Bronchus fibroblast of lung (primary cell): ENCODE measurements at places on chromosomes 2 and 18. TPM values are rescaled to one million over a fixed set of nuclear protein-coding genes. Genes with fewer than 3 reads are reported as not detected.

SOCS6 gene
- 10.4 and 14.1 TPM in 2 replicates for total RNA-seq

GNAL gene
- total RNA-seq: 0.30 and 0.34 TPM in 2 replicates

DPP4 gene
- 5.9 and 7.4 TPM in 2 replicates for total RNA-seq

LRP2 gene
- total RNA-seq: not detected in 2 replicates

SPP2 gene
- total RNA-seq: not detected in 2 replicates

GCG gene
- not detected in 2 replicates for total RNA-seq

SLC4A3 gene
- total RNA-seq: 1.3 and 1.8 TPM in 2 replicates

MDH1B gene
- 0.34 and 0.45 TPM in 2 replicates for total RNA-seq

GPC1 gene
- 125 and 135 TPM in 2 replicates for total RNA-seq

CHST9 gene
- total RNA-seq: not detected in 2 replicates

ANKRD53 gene
- total RNA-seq: 2.0 and 2.2 TPM in 2 replicates

SAG gene
- total RNA-seq: not detected in 2 replicates

STAT4 gene
- total RNA-seq: under 0.01 and 0.15 TPM in 2 replicates

ZDBF2 gene
- total RNA-seq: 2.7 and 3.5 TPM in 2 replicates

CNRIP1 gene
- 61.2 and 62.9 TPM in 2 replicates for total RNA-seq

ACP1 gene
- 64.4 and 88.4 TPM in 2 replicates for total RNA-seq

GULP1 gene
- total RNA-seq: 21.4 and 27.9 TPM in 2 replicates

GTF3C2 gene
- total RNA-seq: 36.0 and 37.2 TPM in 2 replicates

UNC80 gene
- not detected in 2 replicates for total RNA-seq

IL1B gene
- 0.17 and 0.45 TPM in 2 replicates for total RNA-seq

ALPG gene
- not detected in 2 replicates for total RNA-seq

C2orf92 gene
- total RNA-seq: 0.15 and 0.67 TPM in 2 replicates

ASPRV1 gene
- total RNA-seq: 0.34 TPM in 1 of 2 replicates, not detected in the other

MOCOS gene
- total RNA-seq: 6.1 and 6.4 TPM in 2 replicates

TMEM37 gene
- total RNA-seq: 0.45 and 0.84 TPM in 2 replicates

ALK gene
- total RNA-seq: not detected in 2 replicates

GAREM1 gene
- total RNA-seq: 2.2 and 3.0 TPM in 2 replicates

EPB41L3 gene
- 34.5 and 36.8 TPM in 2 replicates for total RNA-seq

DRC1 gene
- not detected in 2 replicates for total RNA-seq

CROCC2 gene
- total RNA-seq: not detected in 2 replicates

LINC00305 gene
- not detected in 2 replicates for total RNA-seq

EHD3 gene
- 22.7 and 22.9 TPM in 2 replicates for total RNA-seq

INHA gene
- total RNA-seq: not detected in 2 replicates

KLHL30 gene
- total RNA-seq: 0.15 TPM in 1 of 2 replicates, not detected in the other

TEX44 gene
- total RNA-seq: not detected in 2 replicates

C1GALT1C1L gene
- total RNA-seq: 0.50 and 1.0 TPM in 2 replicates

EVA1A gene
- 28.4 and 28.7 TPM in 2 replicates for total RNA-seq

PTH2R gene
- total RNA-seq: under 0.01 TPM in 1 of 2 replicates, not detected in the other

ANKRD36 gene
- 3.4 and 3.7 TPM in 2 replicates for total RNA-seq

IL1F10 gene
- not detected in 2 replicates for total RNA-seq

TPRKB gene
- total RNA-seq: 46.7 and 55.3 TPM in 2 replicates

CAPN14 gene
- under 0.01 TPM in 2 replicates for total RNA-seq

ADAM23 gene
- total RNA-seq: 3.4 and 5.5 TPM in 2 replicates

RAX gene
- not detected in 2 replicates for total RNA-seq

DQX1 gene
- not detected in 2 replicates for total RNA-seq

SCN7A gene
- 0.74 and 0.84 TPM in 2 replicates for total RNA-seq

RNF152 gene
- 1.8 and 1.9 TPM in 2 replicates for total RNA-seq

EMILIN1 gene
- 188 and 191 TPM in 2 replicates for total RNA-seq

CD28 gene
- not detected in 2 replicates for total RNA-seq
